CD4-positive, alpha-beta T cell treated with Interleukin-6 at 100 ng/mL for 8 hours (primary cell): ENCODE measurements at places on chromosomes 5 and 9.

GRCh38 chr9:19117039-19117716 is 10.1 kb downstream of the PLIN2 start:
- DNase-seq: no peak

DNA sequence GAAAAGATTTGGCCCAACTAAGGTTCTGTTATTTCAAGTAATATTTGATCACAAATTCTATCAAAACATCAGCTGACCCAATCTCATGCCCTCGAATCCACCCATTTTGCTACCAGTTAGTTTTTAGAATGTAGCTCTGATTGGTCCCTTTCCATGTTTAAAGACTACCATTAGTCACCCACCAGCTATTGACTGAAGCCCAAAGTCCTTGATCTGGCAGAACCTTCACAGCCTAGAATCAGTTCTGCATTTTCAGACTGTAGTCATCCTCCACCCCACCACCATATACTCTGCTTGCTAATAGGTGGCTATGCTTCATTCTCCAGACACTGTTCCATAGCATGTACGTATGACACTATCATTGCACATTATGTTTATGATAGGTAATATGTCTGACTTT is 182.2 kb upstream of the TARS1 start:
- DNase-seq: no peak

GRCh38 chr9:20508242-20508641 is 114.1 kb downstream of the MLLT3 start:
- DNase-seq: no peak

DNA sequence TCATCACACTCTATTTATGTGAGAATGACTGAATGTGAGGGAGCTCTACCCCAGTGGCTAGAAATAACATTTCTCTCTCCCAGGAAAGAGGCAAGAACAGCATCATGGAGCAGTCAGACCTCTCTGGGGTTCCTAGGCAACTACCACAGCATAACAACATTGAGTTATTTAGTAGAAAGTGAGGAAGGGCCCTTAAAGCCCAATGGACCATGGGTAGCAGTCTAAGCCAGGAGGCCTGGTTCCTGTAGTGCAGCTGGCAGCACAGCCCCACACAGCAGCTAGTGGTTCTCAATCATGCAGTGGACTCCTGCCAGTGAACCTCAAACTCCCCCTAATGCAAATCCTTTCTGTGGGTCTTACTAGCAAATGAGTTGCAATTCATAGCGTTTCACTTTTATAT is 55.3 kb downstream of the SPEF2 start:
- DNase-seq: peak; percentile 30

DNA sequence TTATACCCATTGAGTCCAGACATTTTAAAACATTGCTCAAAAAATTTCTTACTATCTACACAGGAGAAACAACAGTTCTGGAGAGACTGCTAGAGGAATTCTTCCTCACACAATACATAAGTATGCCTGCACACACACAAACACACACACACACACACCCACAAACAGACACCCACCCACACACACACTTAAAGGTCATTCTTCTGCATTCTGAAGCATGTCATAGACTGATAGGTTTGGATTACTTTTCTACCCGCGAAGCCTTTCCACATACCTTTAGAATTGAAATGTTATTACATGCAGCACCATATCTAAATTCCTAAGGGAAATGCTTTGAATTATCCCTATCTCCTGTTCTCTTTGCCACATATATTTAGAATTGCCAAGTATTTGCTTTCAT is 80.2 kb downstream of the FAM174A start:
- no peak for DNase-seq

DNA sequence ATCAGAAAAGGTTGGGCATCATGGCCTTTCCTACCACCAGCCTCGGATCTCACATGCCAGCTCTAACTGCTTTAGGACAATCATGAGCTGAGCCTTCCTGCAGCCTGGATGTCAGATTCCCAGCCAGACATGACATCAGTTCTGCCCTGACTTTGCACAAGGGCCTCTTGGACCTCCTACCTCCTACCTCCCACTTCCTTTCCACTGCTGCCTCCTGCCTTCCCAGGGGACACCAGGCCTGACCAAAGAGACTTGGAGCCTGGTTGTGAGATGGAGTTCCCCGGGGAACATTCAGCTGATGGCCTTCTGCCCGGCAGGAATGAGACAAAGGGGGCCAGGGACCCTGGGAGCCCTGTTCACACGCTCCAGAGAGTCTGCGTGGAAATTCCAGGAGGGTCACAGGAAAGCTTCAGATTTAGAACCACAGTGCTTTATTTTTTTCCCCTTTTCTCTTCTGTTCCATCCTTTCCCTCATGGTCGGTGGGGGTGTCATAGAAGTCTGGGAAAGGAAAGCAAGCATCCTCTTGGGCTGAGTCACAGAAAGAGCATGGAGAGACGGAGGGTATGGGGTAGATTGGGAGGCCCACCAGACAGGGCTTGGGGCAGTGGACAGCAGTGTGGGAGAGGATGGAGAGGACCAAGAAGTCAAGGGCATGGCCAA is 35.4 kb upstream of the IL17B start:
- DNase-seq: no peak

GRCh38 chr5:122880170-122880689 is 34.8 kb downstream of the SNX24 start:
- no peak for DNase-seq

- no peak for DNase-seq
Observed at GRCh38 chr9:102101723-102102122, 363.3 kb upstream of the GRIN3A start.
